SHP77 (cell line): ENCODE measurements at places on chromosomes 11 and 22.
A peak's percentile ranks its signal among the peaks of the same experiment; 100 is the strongest.

GRCh38 chr11:15093432-15093831, 20.0 kb downstream of the CALCB start:
- DNase-seq, result no peak

GRCh38 chr22:28015676-28016601, 96.9 kb upstream of the PITPNB start:
- no peak for DNase-seq

DNA sequence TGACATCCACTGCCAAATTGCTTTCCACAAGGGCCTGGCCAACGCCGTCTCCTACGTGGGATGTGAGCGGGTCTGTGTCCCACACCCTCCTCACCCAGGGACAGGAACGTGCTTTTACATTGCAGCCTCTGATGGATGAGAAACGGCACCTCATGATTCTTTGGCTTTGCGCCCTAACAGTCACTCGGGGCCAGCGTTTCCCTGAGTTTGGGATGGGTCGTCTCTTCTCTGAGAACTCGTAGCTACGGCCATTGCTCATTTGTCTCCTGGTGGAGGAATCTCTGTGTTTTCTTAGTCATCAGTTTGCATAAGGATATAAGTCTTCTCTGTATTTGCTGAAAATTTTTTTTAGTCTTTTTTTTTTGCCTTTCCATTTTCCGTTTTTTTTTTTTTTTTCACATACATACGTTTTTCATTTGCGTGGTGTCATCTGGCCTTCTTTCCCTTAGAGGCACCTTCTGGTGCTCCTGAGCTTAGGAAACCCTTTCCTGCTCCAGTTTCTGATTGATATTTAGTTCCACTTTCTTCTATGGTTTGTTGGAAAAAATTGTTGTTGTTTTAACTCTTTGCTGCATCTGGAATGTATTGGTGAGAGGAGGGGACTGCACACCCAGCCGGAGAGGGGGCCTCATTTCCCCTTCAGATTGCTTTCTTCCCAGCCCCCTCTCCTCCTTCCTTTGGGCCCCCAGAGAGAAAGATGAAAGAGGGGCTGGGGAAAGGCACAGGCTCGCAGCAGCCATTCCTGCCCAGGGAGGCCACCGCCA, 12.0 kb downstream of the TNNT3 start:
- no peak for DNase-seq

DNA sequence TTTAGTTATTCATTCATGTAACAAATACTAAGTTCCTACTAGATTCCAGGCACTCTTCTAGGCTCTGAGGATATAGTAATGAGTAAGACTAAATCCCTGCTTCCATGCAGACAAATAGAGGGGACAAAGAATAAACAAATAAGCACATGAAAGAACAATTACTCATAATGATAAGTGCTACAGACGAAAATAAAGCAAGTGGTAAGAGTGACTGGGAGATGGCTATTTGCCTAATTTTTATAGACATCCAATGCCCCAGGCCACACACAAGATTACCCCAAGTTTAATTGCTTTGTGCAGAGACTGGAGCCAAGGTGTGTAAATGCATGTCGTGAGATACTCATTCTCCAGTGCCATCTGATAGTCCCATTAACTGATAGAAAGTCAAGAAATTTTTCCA, 62.6 kb downstream of the DCUN1D5 start:
- no peak for DNase-seq

DNA sequence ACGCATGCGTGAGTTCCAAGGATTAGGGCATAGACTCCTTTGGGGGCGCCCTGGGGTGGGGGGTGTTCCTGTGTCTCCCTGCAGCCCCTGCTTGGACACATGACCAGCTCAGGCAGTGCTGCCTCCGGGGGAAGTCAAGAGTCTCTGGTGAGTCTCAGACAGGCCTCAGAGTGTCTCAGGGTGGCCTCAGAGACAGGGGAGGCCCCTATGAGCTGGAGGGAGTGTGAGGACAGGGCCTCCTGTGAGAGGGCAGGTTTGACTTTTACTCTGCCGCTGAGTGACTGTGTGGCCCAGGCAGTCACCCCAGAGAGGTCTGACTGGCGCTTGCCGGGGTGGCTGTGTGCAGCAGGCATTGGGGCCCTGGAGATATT, 41.2 kb upstream of the KCNQ1OT1 start:
- DNase-seq, result no peak

DNA sequence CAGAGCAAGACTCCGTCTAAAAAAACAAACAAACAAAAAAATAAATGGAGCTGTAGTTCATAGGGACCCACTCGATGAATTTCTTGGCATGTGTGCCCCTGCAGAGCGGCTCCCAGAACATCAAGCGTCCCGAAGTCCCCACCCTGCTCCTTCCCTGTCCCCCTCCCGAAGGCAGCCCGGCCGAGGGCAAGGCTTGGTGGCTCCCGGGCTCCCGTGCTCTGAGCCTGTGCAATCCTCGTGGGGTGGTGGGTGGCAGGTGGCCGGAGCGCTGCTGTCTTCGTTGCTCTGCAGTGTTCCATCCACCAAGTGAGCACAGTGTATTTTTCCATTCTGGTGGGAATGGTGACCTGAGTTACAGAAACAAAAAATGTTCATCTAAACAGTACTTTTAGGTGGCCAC, 33.5 kb upstream of the GAL start:
- no peak for DNase-seq

- no peak for DNase-seq
Observed at GRCh38 chr11:81647374-81647773, 1086.3 kb downstream of the FAM181B start.

- no peak for DNase-seq
Observed at GRCh38 chr11:77449784-77450183, 24.1 kb downstream of the PAK1 start.

GRCh38 chr22:45308957-45309421, 745 bp upstream of the FAM118A start:
- peak; percentile 48 for DNase-seq

GRCh38 chr11:110249066-110249465, 47.3 kb downstream of the RDX start:
- no peak for DNase-seq

DNA sequence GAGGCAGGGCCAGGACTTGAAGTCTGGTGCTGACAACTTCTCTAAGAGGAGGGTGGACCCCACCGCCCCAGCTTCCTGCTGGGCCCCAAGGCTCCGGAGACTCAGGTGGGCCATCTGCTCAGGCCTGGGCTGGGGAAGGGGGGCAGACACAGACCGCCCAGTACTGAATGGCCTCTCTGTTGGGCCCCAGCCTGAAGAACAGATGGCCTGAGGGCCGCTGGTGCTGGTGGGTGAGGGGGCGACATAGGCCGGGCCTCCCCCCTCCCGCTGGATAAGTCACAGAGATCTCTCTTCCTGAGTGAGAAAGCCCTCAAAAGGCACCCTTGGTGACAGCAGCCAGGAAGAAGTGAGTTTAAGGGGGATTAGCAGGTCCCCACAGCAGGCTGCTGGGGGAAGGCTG, 12.5 kb upstream of the TP53I11 start:
- no peak for DNase-seq

- no peak for DNase-seq
Observed at GRCh38 chr11:34223021-34223813, 117.8 kb downstream of the NAT10 start.

DNA sequence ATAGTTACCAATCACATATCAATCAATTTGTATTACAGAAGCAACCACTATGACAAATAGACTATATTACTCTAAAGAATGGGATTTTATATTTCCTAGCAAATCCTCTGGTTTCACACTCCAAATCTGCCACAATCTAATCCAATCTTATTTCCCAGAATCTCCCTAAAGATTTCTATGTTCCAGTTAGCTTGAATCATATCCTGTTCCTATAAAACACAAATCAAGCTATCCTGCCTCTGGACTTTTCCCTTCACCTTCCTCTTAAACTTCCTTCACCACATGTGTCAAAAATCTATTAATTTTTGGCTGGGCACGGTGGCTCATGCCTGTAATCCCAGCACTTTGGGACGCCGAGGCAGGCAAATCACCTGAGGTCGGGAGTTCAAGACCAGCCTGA, 50.0 kb downstream of the PIK3C2A start:
- DNase-seq, result no peak

- DNase-seq, result no peak
Observed at GRCh38 chr11:105152021-105152512, 12.5 kb upstream of the CARD18 start.

DNA sequence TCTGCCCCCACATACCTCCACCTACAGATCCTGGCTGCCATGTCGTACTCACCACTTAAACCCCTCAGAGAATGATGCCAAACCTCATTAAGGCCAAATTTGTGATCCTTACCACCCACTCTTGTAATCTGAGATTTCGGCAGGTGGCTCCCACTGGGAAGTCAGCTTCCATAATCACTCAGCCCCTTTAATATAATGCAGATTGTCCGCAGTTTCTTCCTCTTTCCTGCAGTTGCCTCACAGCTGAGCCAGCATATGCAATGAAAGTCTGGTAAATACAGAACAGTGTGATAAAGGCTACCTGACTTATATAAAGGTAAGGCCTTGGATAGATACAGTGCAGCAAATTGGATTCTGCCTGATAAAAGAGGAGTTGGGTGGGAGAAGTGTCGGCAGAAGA, 515.2 kb upstream of the TENM4 start:
- no peak for DNase-seq

DNA sequence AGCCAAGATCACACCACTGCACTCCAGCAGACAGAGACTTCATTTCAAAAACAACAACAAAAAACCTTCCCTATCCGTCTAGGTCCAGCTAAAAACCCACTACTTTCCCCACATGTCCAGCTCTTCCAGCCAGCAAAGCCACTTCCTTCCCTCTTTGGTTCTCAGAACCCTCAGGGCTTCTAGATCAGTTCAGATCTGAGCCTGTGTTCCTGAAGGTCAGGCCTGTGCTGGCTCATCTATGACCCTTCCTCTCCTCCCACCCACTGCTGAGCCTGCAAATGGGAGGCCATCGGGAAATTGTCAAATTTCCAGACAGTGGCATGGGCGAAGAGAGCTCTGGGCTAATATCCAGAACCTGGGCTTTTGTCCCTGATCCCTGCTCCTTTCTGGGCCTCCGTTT, 37.8 kb downstream of the SLCO2B1 start:
- no peak for DNase-seq

GRCh38 chr11:9831122-9831521, 167.2 kb downstream of the SWAP70 start:
- DNase-seq, result peak; percentile 1

DNA sequence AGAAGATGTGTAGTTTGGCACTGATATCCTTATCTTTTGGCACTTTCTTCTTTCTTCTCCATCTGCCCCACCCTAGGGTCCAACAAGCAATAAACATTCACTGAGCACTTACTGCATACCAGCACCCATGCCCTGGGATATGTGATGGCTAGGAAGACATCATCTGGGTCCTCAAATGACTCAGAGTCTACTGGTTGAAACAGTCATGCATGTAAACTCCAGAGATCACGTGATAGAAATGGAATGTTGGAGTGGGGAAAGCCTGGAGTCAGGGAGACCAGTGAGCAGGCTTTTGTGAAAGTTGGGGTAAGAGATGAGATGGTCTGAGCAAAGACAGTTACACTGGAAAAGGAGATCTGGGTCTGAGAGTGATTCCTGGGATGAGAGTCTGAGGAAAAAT, 724.9 kb upstream of the TENM4 start:
- DNase-seq, result no peak

DNA sequence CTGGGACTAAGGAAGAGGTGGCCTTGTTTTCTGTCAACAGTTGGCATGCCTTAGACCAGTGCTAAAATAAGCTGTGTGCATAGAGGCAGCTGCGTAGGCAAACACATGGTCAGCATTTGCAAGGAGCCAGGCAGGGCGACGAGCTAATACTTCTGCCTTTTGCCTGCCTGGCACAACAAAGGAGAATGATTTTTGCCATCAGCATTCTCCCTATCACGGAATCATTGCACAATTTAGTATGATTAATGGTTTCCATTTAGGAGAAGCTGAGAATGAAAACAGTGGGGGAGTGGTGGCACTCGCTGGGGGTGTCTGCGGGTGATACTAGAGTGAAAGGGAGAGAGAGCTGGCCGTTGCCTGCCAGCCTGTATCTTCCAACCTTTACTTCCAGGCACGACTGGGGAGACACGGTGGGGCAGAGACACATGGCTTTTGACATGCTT, 336.0 kb downstream of the CADM1 start:
- DNase-seq, result peak; percentile 31

- DNase-seq, result no peak
Observed at GRCh38 chr11:71255323-71255722, 2.9 kb upstream of the SHANK2 start.

- DNase-seq, result peak; percentile 46
Observed at GRCh38 chr22:29040385-29041275, 21.0 kb downstream of the C22orf31 start.

DNA sequence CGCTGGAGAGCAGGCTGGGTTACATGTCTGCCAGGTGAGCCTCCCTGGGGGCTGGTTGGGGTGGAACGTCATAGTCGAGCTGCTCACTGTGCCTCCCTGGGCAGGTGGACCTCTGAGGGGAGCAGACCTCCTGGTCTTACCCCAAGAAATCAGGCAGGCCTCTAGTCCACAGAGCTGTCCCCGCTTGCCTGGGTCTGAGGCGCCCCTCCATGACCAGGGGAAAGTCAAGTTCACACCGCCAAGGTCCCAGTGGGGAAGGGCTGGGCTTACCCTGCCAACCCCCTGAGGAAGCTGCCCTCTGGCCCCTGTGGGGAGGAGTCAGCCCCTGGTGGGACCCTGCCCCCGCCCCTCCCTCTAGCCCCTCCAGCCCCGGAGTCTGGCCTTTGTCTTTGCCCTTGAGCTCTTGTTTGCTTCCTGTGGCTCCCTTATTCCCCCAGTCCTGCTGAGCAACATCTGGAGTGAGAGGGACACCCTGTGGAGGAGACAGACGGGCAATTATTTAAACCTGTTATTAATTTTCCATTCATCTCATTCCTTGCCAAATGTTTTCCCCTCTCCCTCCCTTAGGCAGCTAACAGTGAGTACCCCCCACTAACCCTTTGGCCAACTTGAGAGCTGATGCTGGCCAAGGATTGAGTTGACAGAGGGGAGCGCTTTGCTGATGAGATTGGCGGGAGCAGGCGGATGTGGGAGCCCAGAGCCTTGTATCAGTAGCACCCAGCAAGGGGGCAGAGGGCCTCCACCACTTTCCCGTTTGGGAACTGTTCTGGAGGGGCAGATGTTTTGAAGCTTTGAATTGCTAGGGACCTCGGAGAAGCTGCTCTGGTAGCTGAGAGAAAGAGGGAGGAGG, 83.4 kb downstream of the CEP164 start:
- no peak for DNase-seq

DNA sequence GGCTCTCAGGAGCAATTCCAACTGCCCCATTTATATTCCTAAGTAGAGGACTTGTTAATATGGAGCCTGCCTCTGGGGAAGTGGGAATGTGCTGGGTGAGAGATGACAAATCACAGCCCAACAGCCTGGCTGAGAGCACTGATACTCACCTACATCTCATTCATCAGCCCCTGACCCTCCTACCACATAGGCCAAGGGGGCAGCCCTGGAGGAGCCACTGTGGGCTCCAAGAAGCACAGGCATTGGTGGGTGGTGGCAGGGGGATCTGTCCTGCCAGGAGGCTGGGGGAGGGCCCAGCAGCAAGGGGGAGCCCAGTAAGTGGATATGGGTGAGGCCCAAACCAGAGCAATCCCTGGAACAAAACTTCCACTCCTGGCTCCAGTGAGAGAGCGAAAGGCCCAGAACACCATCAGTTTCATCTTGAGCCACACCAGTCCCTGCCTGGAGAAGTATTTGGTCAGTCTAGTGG, 79.7 kb downstream of the BUD13 start:
- DNase-seq, result no peak
